ENCODE measurements at places on chromosomes 5 and 9. TPM values are rescaled to one million over a fixed set of nuclear protein-coding genes. Genes with fewer than 3 reads are reported as not detected.

DNA sequence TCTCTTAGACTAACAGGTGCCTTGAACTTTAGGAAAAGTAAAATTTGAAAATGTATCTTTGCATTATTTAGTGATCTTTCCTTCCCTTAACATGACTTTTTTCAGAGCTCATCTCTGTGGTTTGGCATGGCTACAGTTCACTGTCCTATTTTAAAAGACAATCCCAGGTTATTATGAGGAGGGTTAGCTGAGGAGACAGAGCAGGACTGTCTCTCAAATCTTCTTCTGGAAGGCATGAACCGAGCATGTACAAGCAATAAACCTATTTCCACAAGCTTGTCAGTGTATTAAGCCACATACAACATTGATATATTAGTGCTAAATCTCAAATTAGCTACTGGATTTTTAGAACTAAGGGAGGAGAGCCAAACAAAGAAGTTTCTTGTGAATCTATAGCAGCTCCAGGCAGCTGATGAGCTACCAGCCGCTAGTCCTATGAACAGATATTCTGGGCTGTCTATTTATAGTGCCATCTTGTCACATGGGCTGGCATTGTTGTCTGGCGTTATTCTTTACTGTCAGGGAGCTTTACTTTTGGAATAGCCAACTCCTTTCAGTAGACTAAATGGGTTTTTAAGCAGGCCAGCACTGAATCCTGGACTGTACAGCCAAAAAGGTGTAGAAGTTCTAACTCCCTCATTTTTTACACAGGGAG, 171.2 kb upstream of the ACTBL2 start:
- DNase-seq: peak; percentile 1

DNA sequence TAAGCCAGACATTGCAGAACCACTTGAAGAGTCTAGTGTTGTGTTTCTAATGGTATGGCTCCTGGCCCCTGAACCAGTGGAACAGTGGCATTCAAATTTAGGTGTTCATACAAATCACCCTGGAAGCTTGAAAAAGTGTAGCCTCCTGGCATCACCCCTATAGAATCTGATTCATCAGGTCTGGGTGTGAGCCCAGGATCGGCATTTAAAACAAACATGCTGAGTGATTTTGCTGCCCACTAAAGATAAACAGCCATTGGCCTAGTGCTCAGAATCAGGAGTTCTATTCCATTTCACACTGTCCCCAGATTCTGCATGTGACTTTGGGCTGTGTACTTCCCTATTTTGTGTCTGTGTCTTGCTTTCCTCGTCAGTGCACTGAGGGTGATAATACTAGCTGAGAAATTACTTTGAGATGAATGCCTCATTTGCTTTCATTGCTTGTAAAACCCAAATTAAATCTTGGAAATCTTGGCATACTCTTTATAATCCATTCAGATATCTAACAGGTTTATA, 241.5 kb upstream of the CLINT1 start:
- no peak for DNase-seq

GRCh38 chr5:180847026-180847425, 14.1 kb downstream of the ZFP62 start:
- DNase-seq: no peak

- no peak for DNase-seq
Observed at GRCh38 chr5:33180900-33181299, 259.9 kb upstream of the TARS1 start.

DNA sequence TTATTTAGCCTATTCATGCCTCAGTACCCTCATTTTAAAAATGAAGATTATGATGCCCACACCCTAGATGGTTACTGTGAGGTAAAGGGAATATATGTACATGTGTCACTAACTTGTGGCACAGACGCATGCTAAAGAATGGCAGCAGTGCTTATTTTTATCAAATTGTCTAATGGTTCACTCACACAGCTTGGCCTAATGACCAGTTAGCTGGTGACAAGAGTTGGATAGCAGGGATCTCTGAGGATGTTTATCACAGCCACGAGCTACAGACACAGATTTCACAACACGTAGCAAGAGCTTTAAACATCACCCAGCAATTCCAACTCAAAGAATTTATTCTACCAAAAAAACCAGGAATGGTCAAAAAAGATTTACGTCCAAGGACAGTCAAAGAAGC, 7.2 kb downstream of the BAG1 start:
- DNase-seq: no peak

DNA sequence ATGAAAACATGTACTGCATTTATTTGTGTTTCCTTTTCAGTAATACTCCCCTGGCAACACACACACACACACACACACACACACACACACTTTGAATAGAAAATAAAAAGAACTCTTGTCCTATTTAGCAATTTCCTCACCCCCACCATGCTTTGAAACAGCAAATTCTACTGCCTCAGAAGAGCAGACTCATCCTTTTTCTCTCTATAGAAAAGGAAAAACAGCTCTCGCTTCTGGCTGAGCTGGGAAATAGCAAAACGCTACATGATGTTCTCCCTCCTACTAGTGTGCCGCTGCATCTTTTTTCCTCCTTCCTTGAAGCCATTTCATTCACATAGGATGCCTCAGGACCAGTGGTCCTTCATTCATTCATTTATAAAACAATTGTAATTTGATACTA, 453.6 kb downstream of the CSNK1G3 start:
- no peak for DNase-seq

GRCh38 chr9:127561491-127562278, 50.4 kb upstream of the STXBP1 start:
- peak; percentile 35 for DNase-seq

DNA sequence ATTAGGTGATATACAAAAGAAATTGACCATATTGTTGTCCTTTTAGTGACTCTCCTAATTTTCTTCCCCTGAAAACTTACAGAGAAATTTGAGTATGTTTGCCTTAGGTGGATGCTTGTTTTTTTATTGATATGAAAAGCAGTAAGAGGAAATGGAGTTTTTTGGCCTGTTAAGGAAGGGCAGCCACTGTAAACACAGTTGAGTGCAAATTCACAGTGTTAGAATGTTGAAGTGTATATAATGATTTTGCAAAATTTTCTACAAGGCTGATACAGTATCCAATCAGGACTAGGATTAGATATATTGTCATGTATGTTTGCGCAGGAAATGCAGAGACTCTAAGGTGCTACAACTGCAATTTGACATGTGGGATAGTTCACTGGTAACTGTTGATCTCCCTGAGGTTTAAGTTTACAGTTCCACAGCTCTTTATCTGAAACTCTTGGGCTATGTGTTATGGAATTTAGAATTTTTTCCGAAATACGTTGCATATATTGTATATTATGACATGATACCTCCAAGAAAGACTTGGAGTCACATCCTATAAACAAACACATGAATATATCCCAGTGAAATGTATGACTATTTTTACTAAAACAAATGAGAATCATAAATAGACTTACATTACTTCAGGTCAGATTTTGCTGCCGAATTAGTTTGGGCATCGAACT, 62.5 kb downstream of the FXN start:
- no peak for DNase-seq

DNA sequence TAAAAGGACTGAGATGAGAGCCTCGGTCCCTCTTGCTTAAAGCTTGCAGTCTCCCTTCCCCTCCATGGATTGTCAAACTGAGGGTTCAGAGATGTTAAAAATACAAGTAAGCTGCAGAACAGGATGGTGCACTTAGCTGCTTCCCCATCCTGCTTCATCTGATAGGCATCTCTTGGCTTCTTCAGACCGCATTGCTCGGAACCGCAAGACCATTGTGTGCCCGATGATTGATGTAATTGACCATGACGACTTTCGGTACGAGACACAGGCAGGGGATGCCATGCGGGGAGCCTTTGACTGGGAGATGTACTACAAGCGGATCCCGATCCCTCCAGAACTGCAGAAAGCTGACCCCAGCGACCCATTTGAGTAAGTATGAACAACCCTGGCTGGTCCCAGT, 65.5 kb upstream of the SAP30L start:
- no peak for DNase-seq

- no peak for DNase-seq
Observed at GRCh38 chr5:59093329-59093728, 510.5 kb downstream of the RAB3C start.

DNA sequence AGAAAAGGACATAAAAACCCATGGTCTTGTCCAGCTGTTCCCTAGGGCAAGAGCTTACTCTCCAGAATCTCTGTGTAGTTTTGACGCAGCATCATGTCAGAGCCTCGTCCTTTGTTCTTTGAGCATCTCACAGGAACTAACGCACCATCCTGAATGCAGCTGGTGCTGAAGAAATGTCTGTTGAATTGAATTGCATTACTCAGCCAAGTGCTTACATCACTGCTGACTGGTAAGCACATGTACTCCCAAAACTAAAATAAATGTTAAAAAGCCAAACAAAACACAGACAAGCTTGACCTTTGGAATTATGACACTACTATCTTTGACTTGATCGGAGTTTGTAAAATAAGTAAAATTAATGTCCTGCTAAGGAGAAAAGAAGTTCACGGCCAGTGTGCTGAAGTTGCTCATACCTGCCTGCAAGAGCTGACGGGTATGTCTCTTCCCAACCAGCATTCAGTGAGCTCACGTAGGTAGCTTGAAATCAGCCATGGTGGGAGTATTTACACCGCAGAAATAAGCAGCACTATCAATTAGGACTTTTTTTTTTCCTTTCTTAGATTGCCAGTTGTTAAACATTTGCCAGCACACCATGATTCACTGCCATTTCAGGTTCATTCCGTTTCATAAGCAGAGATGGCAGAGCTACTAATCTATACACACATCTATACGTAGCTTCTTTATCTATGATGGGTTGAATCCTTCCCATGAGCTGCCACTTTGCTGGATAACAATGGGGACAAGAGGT, 310.6 kb upstream of the MSX2 start:
- no peak for DNase-seq

Gene FAM221B
- total RNA-seq: not detected

Gene IFNB1
- not detected for total RNA-seq

Gene SKP1
- 155 TPM for total RNA-seq
